ENCODE measurements at places on chromosomes 7 and 10.

DNA sequence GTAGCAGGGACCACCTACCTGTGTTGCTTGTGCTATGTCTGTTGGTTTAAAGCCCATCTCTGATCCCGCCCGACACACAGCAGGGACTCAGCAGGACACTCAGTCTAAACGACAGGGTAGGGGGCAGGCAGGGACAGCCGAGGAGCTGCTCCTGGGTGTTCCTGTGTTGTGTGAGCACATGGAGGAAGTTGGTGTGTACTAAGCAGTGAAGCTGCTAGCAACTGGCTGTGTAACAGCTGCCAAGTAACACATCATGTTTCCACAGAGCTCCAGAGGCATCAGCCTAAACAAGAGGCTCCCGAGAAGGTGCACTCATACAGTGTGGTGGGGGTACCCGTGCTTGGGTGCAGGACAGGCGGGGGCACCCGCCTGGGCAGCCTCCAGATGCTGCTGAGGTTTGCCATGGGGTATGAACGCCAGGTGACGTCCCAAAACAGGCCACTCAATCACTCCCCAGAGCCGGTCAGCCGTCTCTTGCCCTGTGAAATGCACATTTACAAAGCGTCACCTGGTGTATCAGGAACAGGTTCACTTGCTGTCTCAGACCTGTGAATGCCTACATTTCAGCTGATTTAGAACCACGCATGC is 59.6 kb downstream of the PTPRN2 start:
- DNase-seq: no peak

GRCh38 chr7:22551768-22552513 is 52.0 kb upstream of the STEAP1B start:
- DNase-seq: no peak

GRCh38 chr10:127878475-127879055 is 14.2 kb downstream of the CLRN3 start:
- no peak for DNase-seq

- DNase-seq: no peak
Measured at GRCh38 chr10:24343686-24344085, 134.7 kb downstream of the KIAA1217 start.

DNA sequence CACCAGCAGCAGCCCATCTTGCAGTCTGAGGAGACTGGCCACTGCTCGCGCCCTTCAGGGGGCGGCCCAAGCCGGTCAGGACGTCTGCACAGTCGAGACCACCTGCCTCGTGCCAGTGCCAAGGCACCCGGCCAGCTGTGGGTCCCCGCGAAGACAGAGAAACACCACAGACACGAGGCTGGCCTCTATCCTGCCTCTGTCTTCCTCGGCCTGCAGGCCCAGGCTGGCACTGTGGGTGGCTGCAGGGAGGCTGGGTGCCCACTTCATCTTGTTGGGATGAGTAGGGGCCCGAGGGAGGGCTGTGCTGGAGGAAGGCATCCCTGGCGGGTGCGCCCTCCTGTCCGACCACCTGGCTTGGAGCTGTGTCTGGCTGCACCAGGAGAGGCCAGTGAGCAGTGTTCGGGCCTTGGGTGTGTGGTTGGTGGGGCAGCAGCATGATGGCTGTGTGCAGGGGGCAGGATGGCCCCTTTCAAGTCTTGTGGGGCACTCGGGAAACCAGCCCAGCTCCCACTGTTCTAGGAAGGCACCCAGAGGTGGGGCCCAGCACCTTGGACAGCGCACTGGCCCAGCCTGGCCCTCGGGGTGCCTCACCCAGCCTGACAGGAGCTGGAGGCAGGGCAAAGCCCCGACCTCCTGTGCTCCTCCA is 7.3 kb downstream of the DPYSL4 start:
- no peak for DNase-seq
